Activated CD4-positive, alpha-beta T cell treated with anti-CD3 and anti-CD28 coated beads for 24 hours (primary cell): ENCODE measurements at places on chromosomes 2 and 18.
A peak's percentile ranks its signal among the peaks of the same experiment; 100 is the strongest.

DNA sequence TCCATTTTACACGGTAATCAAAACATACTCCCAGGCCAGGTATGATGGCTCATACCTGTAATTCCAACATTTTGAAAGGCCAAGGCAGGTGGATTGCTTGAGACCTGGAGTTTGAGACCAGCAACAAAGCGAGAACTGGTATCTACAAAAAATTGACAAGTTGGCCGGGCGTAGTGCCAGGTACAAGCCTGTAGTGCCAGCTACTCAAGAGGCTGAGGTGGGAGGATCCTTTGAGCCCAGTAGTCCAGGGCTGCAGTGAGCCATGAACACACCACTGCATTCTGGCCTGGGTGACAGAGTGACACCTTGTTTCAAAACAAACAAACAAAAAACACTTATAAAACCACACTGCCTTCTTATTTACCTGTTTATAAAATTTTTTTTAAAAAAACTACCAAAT lies 80.8 kb downstream of the GAREM1 start:
- DNase-seq = no peak

DNA sequence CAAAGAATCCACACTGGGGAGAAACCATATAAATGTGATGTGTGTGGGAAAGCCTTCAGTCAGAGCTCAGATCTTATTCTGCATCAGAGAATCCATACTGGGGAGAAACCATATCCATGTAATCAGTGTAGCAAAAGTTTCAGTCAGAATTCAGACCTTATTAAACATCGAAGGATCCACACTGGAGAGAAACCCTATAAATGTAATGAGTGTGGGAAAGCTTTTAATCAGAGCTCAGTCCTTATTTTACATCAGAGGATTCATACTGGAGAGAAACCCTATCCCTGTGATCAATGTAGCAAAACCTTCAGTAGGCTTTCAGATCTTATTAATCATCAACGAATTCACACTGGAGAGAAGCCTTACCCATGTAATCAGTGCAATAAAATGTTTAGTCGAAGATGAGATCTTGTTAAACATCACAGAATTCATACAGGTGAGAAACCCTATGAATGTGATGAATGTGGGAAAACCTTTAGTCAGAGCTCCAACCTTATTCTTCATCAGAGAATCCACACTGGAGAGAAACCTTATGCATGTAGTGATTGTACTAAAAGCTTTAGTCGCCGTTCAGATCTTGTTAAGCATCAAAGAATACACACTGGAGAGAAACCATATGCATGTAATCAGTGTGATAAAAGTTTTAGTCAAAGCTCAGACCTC lies 16.7 kb upstream of the ZSCAN30 start:
- DNase-seq = no peak

GRCh38 chr2:84238907-84239306 lies 220.2 kb downstream of the SUCLG1 start:
- no peak for DNase-seq

GRCh38 chr2:99728166-99728565 lies 238.3 kb upstream of the REV1 start:
- no peak for DNase-seq

- no peak for DNase-seq
Measured at GRCh38 chr2:69588403-69588802, 55.1 kb downstream of the AAK1 start.

DNA sequence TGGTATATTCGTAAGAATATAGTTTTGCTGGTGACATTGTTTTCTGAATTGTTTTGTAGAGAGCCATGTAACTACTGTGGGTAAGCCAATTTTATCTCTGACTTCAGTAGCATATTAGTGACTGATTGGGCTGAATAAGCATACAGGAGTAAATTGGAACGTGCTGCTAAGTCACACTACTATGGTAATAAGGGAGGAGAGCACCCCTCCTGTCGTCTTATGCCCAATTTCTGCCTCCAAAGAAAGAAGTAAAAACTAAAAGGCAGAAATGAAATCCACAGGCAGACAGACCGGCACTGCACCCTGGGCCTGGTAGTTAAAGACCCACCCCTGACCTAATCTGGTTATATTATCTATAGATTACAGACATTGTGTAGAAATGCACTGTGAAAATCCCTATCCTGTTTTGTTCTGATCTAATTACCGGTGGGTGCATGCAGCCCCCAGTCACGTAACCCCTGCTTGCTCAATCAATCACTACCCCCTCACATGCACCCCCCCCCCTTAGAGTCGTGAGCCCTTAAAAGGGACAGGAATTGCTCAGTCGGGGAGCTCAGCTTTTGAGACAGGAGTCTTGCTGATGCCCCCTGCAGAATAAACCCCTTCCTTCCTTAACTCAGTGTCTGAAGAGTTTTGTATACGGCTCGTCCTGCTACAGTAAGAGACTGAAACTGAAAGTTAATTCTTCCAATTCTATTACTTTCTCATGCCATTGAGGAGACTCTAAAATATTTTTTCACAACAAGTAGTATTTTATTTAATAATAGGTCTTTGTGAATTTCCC lies 167.0 kb downstream of the ZNF804A start:
- DNase-seq = no peak

- no peak for DNase-seq
Measured at GRCh38 chr2:159922563-159922962, 124.6 kb upstream of the CD302 start.

DNA sequence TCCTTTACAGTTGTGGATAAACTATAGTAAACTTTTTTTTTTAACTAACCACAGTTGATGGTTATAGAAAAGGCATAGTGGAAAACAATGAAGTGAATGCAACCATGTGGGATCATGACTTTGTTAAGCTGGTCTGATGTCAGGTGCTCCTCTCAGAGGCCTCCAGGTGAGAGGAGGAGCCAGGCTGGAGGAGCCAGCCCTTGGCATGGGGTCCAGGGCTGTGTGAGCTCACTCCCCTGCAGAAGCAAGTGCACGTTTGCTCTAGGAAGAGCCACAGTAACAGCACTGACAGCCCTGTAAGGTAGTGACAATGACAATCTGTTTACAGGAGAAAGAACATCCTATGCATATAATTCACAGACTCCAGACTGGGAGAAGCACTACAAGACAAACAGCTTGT lies 5.7 kb downstream of the PPP1R7 start:
- no peak for DNase-seq

GRCh38 chr18:63472380-63472779 lies 4.4 kb upstream of the SERPINB5 start:
- no peak for DNase-seq

DNA sequence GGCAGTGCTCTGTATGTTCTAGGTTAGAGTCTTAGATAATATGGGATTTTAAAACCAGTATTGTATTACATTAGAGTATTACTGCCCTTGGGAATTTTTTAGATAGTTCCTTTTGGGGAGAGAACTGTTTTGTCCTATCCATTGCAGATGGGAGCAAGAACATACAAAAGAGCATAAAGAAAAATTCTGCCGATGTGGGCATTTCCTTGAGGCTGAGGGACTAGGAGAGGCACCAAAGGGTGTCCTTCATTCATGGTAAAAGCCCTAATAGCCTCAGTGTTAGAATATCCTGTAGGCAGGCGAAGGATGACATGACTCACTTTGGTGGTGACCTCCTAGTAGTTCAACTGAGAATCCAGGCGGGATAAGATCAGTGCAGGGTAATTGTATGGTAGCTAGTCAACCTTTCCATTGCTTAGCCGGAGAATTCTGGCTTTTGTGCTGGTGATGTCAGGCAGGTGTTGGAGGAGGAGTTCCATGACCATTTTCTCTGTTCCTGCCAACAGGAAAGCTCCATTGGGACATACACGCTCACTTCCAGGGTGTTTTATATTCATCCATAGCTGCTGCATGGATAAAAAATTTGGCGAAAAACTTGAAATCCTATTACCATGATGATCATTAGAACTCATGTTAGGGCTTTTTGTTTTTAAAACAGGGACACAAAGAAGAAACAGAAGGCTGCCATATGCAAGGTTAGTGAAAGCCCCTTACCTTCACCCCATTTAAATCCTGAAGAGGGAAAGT lies 28.1 kb downstream of the EPAS1 start:
- no peak for DNase-seq

- DNase-seq = no peak
Measured at GRCh38 chr18:9243029-9243428, 91.5 kb upstream of the TWSG1 start.

GRCh38 chr2:235606004-235606715 lies 112.3 kb downstream of the AGAP1 start:
- DNase-seq = no peak

DNA sequence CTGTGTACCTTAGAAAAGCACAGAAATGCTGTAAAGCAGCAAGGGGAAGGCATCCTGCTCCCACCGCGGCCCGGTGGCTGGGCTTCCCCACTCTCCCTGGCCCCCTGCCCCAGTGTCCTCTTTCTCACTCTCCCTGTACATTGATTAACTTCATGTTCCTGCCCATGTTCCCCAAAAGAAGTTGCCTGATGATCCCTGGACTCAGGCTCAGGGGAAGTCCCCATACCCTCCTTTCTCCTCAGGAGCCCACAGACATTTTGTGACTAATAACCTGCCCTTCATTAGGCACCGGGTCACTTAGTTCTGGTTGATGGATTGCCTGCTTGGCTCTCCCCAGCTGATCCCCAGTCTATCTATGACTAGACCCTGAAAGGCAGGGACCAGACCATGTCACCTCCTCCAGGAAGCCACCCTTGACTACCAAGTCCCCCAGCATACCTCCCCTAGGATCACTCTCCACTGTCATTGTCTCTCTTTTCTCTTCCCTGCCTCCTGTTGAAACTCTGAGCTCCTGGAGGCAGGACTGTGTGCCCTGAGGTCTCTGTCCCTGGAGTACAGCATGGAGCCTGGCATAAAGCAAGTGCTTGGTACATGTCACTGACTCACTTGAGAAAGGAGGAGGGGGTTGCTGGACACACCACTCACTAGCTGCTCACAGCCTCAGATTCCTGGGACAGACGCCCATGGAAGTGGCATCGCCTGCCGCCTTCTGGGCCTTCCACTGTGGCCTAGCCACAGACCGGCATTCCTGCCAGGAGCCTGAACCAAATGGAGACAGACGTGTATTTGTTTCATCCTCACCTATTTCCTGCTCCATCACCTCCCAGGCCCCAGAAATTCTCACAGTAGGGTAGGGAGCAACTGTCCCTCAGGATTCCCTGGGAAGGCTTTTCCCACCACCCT lies 13.5 kb downstream of the MALL start:
- DNase-seq = no peak

- DNase-seq = no peak
Measured at GRCh38 chr2:205323929-205324328, 358.4 kb upstream of the NRP2 start.

DNA sequence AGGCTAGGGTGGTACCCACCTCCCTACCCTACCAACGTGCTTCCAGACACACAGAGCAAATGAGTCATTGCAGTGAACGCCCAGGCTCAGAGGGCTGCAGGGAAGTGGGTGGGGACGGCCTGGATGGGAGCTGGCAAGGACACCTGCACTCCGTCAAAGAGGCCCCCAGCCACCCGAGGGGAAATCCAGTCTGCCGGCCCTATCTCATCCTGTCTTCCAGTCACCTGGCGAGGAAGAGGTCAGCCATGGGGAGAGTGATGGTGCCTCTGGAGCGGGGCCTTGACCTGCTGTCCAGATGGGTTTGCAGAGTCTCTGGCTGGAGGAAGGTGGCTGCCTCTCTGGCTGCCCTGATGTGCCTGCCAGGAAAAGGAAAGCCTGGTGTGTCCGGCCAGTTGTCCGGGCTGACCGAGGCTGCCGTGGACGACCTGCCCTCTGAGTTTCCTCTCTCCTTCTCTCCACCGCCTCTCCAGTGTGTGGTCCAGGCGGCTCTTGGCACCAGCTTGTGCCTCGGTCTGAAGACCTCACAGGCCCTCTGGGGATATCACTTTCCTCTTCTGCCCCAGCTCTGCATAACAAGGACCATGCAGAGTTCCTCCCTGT lies 209.7 kb upstream of the COPS8 start:
- DNase-seq = no peak

DNA sequence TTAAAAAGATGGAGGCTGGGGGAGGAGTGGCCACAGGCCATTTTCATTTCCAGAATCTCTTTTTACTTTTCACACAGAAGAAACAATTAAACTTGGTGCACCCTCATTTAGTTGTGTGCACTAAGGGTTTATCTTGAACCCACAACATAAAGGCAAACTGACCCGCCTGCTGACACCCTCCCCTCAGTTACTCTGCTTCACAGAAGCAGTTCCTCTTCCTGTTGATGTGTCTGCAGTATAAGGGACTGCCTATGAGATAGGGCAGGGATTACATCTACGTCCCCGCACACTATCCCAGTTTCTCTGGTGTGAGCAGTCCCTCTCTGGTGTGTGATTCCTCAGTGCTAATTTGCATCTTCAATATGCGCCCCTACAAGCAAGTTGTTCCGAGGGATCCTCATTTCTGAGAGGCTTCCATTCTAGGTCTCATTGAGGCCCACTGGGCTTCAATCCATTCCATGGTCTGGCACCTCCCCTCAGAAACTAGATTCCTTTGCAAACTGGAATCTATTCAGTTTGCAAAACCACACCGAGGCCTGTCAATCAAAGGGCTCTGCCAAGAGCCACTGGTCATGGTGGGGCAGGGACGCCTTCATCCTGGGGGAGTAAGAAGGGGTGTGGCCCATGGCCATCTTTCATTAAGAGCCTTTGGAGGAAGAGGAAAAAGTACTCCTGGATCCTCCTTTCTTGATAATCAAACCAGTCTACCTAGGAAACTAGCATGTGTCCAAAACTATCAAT lies 12.3 kb downstream of the CREG2 start:
- DNase-seq = no peak

- DNase-seq = no peak
Measured at GRCh38 chr18:37322492-37323035, 243.0 kb downstream of the CELF4 start.

DNA sequence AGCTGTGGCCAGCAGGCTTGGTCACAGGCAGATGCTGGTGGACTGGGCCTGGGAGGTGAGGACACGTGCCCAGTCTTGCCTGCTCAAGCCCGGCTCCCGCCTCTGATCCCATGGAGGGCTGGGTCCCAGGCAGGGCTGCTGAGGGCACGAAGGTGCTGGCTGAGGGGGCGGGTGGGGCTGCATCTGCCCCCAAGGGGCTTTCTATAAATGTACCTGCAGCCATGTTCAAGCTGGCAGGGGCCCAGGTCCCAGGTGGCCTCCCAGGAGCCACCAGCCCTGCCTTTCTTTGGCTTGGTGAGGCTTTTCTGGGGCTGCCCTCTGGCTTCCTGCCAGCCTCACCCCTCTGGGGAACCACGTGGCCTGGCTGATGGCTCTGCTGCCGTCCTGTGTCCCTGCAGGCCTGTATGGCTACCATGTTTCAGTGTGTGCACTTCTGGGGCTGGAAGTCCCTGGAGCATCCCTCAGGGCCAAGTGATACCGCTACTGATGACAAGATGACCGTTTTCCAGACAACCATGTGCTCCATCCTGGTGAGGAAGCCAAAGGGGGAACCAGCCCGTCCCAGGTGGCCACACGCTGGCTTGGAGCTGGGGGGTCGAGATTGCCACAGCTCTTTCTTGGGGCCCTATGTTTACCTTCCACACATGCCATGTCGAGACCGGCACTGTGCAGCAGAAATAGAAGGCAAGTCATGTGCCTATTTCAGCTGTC lies 23.2 kb downstream of the HJURP start:
- no peak for DNase-seq

- DNase-seq = peak; percentile 46
Measured at GRCh38 chr2:161166538-161167409, 6.5 kb downstream of the TANK start.

- DNase-seq = no peak
Measured at GRCh38 chr2:60629801-60630385, 76.4 kb upstream of the BCL11A start.
